ENCODE measurements at places on chromosomes 16 and 17. TPM values are rescaled to one million over a fixed set of nuclear protein-coding genes. Genes with fewer than 3 reads are reported as not detected.

MMP15 gene
- 3.8 TPM for total RNA-seq

- no peak for DNase-seq
Observed at GRCh38 chr17:63041251-63041650, 75.2 kb downstream of the TANC2 start.

- no peak for DNase-seq
Observed at GRCh38 chr16:48602356-48603014, 7.5 kb downstream of the N4BP1 start.

DNA sequence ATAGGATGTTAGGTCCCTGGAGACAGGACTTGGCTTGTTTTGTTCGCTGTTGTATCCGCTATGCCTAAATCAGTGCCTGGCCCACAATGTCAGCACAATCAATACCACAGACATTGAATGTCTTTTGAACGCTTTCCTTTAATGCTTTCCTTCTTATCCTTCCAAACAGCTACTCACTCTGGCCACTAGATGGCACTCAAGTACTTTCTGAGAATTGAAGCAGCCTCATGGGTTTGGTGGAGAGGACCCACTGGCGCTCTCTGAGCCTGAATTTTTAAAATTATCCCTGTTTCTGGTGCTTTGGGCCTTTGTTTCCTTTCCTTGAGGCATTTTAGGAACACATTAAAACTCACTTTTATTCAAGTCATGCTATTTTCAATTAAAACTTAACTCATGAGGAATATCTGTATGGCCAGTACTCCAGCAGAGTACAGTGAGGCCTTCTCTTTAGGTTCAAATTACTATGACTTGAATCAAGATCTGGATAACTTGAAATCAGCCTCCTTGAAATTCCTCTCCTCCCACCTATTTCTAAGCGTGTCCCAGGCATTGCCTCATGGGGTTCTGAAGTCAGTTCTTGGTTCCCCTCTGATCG is 3.2 kb upstream of the NLRP1 start:
- peak; percentile 86 for DNase-seq

GRCh38 chr17:5203908-5204294 is 12.2 kb upstream of the ZNF594 start:
- no peak for DNase-seq

DNA sequence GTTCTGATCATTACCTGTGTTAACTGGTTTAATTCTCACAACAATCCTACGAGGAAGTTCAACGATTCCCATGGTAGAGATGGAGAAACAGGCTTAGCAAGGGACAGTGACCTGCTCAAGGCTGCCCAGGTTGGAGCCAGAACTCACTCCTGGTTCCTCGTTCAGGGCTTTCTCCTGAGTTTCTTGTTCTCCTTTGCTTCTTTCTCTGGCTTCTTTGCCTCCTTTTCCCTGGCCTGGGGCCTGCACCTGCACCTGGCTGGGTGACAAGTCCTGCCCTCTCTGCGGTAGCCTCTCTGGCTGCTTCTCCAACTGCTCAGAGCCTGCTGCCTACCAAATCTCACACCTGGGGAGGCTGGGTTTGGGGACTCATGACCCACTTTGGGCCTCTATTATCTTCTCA is 2.8 kb downstream of the CCL22 start:
- no peak for DNase-seq

GRCh38 chr17:19010729-19011505 is 6.4 kb upstream of the FAM83G start:
- DNase-seq, result no peak

FAM20A gene
- total RNA-seq, result 3.0 TPM

ABCA9 gene
- total RNA-seq, result 26.6 TPM

DNA sequence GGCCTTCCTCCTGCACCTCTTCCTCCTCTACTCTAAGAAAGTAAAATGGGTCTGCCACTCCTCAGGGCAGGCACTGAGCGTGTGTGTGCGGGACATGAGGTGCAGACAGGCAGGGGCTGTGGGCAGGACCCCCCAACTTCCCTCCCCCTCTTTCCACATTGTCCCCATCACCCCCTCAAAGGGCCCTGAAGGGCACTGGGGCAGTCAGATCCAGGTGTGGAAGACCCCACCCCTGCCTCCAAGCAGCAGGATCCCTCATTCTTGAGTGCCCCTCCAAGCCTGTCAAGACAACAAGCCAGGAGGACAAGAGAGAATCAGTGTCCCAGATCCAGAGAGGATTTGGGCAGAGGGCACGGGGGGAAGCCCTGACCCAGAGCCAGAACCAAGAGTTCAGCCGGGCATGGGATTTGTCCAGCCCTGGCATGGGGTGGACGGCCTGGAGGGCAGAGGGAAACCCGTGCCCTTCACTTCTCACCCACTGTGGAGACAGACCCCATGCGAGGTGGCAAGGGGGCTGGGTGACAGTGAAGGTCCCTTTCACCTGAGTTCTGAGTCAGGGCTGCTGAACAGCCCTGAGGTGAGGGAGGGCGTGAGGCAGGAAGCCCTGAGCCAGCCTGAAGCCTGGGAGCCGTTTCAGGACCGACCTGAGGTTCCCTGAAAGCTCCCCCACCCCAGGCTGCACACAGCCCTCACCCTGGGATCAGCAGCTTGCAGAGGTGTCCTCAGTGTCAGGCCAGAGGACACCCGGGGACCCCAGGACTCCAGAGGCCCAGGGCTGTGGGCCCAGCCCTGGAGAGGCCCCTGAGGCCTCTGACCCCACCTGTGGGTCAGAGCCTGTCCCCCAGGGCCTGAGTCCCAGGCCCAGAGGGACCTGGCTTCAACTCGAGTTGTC is 45.8 kb downstream of the USP22 start:
- DNase-seq, result no peak
